CD14-positive monocyte (primary cell): ENCODE measurements at places on chromosomes 7 and 10.
A peak's percentile ranks its signal among the peaks of the same experiment; 100 is the strongest.

DNA sequence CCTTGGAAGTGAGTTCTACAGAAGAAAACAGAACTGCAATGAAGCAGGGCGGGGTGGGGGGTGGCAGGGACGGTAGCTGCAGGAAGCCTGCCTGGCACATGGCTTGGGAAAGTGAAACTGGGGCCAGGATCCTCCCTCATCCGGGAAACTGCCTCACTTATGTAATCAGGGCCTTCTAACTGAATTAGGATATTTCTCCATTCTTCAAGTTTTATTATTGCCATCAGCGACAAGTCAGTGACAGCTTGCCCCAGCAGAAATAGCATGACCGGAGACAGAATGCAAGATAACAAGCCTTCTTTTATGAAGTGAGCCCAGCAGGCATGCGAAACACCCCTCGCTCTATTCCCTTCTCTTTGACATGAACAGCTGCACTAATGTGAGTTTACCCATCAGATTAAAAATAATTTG is 77.5 kb upstream of the CACUL1 start:
- peak; percentile 60 for DNase-seq
- peaks cover 22% of the 10 kb centered on the region for H3K4me1 ChIP-seq
- peak overlapping the region; percentile 22 for H3K27ac ChIP-seq
- no peaks in the 10 kb centered on the region for H3K36me3 ChIP-seq
- no peaks in the 10 kb centered on the region for H3K27me3 ChIP-seq
- H3K4me3 ChIP-seq: no peak overlapping the region

DNA sequence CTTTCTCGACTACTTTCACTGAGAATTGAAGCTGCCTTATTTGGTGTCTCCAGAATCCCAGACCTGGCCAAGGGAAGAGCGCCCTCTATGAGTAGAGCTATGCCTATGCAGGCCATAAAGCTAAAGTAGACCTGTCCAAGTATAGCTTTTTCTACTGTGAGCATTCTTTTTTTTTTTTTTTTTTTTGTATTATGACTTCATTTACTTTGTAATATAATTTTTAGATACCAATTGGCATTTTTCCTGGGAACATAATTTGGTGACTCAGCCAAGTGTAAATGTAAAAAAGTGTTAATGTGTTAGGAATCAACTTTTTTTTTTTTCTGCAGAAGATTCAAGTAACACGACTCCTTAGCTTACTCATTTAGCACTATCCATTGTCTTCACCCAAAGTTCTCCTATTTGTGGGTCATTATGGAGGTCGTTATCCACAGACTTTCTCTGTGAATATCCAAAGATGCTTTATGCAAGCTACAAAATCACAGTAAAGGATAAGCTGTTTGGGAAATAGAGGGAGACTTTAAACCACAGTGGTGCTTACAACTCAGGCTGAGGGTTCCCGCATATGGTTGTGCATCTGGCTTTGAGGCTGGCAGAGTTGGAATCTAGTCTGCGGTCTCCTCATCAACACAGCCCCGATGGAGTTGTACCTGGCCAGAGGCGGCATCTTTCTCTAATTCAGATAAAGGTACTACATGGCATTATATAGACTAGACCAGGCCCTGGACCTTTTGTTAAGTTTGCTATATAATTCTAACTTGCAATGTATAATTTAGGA is 1040.2 kb upstream of the SORCS1 start:
- H3K36me3 ChIP-seq: no peaks in the 10 kb centered on the region
- no peaks in the 10 kb centered on the region for H3K27me3 ChIP-seq
- H3K4me1 ChIP-seq: no peaks in the 10 kb centered on the region

GRCh38 chr10:85618841-85619240 is 747.8 kb downstream of the GRID1 start:
- DNase-seq: no peak
- no peak overlapping the region for H3K4me3 ChIP-seq
- H3K27ac ChIP-seq: no peak overlapping the region
- H3K36me3 ChIP-seq: no peaks in the 10 kb centered on the region
- no peaks in the 10 kb centered on the region for H3K4me1 ChIP-seq
- no peaks in the 10 kb centered on the region for H3K27me3 ChIP-seq

GRCh38 chr7:154640266-154640865 is 362.6 kb downstream of the PAXIP1 start:
- no peak for DNase-seq
- H3K4me3 ChIP-seq: no peak overlapping the region
- H3K27ac ChIP-seq: no peak overlapping the region
- no peaks in the 10 kb centered on the region for H3K27me3 ChIP-seq
- H3K36me3 ChIP-seq: no peaks in the 10 kb centered on the region

DNA sequence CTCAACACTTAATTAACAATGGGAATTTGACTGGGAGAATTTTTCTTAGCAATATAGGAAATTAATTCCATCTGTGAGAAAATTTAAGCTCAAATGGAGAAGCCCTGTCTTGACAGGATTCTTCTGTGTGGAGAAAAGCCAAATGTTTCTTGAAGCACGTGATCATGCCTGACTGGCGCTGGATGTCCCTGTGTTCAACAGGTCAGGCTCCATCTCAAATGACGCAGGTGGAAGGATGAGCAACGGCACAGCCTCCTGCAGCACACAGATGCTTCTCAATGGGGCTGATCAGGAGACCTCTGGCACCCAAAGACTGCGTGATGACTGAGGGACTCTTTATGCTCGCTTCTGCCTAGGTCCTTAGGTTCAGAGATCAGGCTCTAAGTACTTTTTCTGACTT is 143.8 kb downstream of the RSU1 start:
- no peak for DNase-seq
- no peaks in the 10 kb centered on the region for H3K36me3 ChIP-seq
- no peak overlapping the region for H3K4me3 ChIP-seq
- H3K27me3 ChIP-seq: no peaks in the 10 kb centered on the region
- no peaks in the 10 kb centered on the region for H3K4me1 ChIP-seq

DNA sequence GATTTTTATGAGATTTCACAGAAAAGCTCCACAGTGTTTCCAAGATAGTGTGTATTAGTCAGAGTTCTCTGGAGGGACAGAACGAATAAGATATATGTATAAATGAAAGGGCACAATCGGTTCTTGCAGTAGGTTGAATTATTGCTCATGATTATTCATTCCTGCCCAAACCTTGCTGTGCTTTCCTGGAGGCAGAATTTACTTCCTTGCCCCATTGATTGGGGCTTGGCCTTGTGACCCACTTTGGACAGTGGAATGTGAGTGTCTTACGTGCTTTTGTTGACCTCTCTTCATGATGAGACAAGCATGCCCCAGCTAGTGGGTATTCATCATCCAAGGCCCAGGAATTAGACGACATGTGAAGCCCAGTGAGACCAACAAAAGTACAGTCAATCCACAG is 53.0 kb upstream of the ABCB5 start:
- H3K4me1 ChIP-seq: no peaks in the 10 kb centered on the region
- H3K27ac ChIP-seq: no peak overlapping the region
- H3K36me3 ChIP-seq: no peaks in the 10 kb centered on the region
- no peak overlapping the region for H3K4me3 ChIP-seq

DNA sequence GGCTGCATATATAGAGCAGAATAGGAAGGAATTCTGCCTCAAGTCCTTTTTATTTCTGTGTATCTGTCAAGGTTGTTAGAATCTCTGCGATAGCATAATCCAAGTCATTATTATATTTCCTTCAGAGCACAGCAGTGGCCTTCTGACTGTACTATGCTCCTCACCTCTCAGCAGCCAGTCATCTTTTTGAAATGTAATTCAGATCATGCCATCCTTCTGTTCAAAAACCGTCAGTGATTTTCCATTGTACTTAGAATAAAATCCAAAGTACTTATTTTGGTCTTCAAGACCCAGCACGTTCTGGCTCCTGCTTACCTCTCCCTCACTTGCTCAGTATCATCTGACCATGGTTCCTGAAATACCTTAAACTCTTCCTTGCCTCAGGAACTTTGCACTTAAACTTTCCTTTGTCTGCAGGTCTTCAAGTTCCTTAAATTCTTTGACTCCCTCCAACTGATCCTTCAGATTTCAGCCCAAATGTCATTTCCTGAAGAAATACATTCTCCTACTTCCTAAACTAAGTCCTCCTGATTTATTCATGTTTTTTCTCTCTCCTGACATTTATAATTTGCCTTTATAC is 112.4 kb downstream of the ST7 start:
- H3K27me3 ChIP-seq: no peaks in the 10 kb centered on the region
- H3K4me3 ChIP-seq: no peak overlapping the region
- DNase-seq: no peak
- peaks cover 27% of the 10 kb centered on the region for H3K4me1 ChIP-seq
- H3K36me3 ChIP-seq: no peaks in the 10 kb centered on the region

DNA sequence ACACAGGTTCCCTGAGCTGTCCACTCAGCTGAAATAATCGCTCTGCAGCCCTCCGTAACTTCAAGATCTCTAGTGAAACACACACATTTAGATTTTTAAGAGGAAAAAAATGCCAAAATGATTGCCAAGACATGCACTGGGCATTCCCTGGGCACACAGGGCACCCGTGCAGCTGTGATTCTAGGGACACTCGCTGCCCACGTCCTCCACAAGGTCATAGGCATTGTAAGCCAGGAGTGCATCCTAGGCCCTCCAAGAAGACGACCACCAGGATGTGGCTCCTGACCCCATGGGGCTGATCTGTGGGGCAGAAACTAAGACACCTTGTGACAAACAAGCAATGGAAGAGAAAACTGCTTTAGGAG is 563.3 kb downstream of the PTPRN2 start:
- H3K27ac ChIP-seq: no peak overlapping the region
- no peak overlapping the region for H3K4me3 ChIP-seq
- H3K4me1 ChIP-seq: peaks cover 7% of the 10 kb centered on the region

- H3K4me1 ChIP-seq: no peaks in the 10 kb centered on the region
- no peaks in the 10 kb centered on the region for H3K27me3 ChIP-seq
- H3K27ac ChIP-seq: no peak overlapping the region
These were observed 119.8 kb downstream of the OAT start for GRCh38 chr10:124298891-124299290.

GRCh38 chr10:113450046-113450804 is 102.6 kb upstream of the HABP2 start:
- H3K4me1 ChIP-seq: no peaks in the 10 kb centered on the region
- H3K4me3 ChIP-seq: no peak overlapping the region
- no peak overlapping the region for H3K27ac ChIP-seq
- H3K27me3 ChIP-seq: peaks cover 2% of the 10 kb centered on the region

- no peaks in the 10 kb centered on the region for H3K4me1 ChIP-seq
- H3K27ac ChIP-seq: no peak overlapping the region
- no peak overlapping the region for H3K4me3 ChIP-seq
- H3K36me3 ChIP-seq: no peaks in the 10 kb centered on the region
- no peak for DNase-seq
- H3K27me3 ChIP-seq: no peaks in the 10 kb centered on the region
These were observed 87.9 kb downstream of the STRA8 start for GRCh38 chr7:135321556-135321955.

- no peaks in the 10 kb centered on the region for H3K27me3 ChIP-seq
- H3K4me1 ChIP-seq: no peaks in the 10 kb centered on the region
- H3K36me3 ChIP-seq: no peaks in the 10 kb centered on the region
- H3K27ac ChIP-seq: no peak overlapping the region
- H3K4me3 ChIP-seq: no peak overlapping the region
- no peak for DNase-seq
These were observed 61.7 kb downstream of the FAM107B start for GRCh38 chr10:14712991-14713424.

DNA sequence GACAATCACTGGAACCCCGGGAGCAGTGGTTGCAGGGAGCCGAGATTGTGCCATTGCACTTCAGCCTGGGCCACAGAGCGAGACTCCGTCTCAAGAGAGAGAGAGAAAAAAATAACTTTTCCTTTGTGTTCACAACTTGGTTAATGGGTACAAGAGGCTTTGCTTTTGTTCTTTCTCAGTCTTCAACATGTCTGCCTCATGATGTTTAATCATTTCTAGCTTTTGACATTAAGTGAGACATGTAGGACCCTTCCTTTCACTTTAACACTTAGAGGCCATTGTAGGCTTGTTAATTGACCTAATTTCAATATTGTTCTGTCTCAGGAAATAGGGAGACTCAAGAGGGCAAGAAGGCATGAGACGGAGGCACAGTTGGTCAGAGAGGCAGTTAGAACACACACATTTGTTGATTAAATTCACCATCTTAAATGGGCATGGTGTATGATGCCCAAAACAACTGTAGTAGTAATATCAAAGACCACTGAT is 9.3 kb upstream of the CRCP start:
- peaks cover 5% of the 10 kb centered on the region for H3K4me1 ChIP-seq
- no peaks in the 10 kb centered on the region for H3K27me3 ChIP-seq
- DNase-seq: no peak
- no peaks in the 10 kb centered on the region for H3K36me3 ChIP-seq
- H3K27ac ChIP-seq: no peak overlapping the region

DNA sequence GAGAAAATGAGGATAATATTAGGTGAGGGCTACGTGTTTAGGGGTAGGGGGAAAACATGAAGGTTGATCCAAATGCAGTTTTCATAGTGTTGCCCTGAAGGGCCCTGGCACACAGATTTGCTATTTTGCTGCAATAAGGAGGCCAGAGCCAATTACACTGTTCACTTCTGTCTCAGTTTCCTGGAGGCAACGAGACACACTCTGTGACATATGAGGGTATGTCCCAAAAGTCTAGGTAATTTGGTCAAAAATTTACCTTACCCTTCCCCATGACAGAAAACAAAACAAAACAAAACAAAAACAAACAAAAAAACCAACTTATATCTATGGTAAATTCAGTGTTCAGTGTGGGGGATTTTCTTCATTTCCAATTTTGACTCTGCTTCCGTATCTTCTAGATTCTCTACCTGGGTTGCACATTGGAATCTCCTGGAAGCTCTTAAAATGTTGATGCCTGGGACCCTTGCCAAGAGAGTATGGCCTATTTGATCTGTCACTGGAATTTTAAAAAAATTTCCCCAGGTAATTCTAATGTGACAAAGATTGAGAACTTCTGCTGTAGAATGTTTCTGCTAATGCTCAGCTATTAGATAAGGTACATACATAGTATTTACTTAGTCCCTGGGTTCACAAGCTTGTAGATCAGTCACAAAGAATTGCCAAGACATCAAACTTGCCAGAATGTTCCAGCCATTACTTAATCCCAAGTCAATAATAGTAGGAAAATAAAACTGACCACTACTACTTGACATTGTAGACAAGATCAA is 139.5 kb downstream of the SEMA3E start:
- no peak overlapping the region for H3K27ac ChIP-seq
- DNase-seq: no peak
- H3K27me3 ChIP-seq: no peaks in the 10 kb centered on the region
- no peaks in the 10 kb centered on the region for H3K36me3 ChIP-seq

- H3K27ac ChIP-seq: no peak overlapping the region
- H3K27me3 ChIP-seq: no peaks in the 10 kb centered on the region
- no peaks in the 10 kb centered on the region for H3K36me3 ChIP-seq
- no peaks in the 10 kb centered on the region for H3K4me1 ChIP-seq
- H3K4me3 ChIP-seq: no peak overlapping the region
These were observed 114.9 kb upstream of the ZEB1 start for GRCh38 chr10:31204090-31204489.

- peaks cover 38% of the 10 kb centered on the region for H3K4me1 ChIP-seq
These were observed 4.5 kb upstream of the ZC3HAV1 start for GRCh38 chr7:139114018-139114417.

DNA sequence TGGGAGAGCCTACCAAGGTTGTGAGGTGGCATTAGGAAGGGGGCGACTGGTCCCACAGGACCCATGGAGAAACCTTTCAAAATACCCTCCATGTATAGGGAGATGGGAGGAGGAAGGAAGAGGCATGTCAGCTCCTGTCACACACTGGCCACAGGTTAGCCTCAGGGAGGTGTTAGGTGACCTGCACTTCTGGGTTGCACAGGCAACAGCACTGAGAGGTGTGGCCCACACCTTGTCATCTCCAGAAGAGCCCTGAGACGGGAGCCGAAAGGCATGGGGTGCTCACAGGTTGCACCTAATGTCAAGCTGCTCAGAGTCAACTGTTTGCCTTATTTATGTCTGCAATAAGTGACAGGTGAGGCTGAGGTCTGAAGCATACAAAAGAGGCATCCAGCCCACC is 14.6 kb upstream of the USP6NL start:
- no peaks in the 10 kb centered on the region for H3K27me3 ChIP-seq
- H3K36me3 ChIP-seq: no peaks in the 10 kb centered on the region
- no peak overlapping the region for H3K27ac ChIP-seq
- DNase-seq: no peak
- no peak overlapping the region for H3K4me3 ChIP-seq
